ENCODE measurements at places on chromosomes 5 and 9.

DNA sequence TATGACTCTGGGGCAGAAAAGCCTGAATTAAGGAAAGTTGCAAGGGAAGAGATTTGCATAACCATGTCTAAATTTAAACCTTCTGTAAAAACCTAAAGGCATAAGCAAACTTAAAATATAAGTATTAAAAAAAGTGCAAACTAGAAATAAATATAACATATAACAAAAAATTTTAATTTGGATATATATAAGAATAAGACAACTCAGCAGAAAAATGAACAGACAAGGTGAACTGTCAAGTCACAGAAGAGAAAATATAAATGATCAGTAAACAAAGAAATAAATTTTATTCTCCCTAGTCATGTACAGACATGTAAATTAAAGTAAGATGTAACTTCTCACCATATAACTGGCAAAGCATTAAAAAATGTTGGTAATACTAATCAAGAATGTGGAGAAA, 37.0 kb downstream of the C5orf22 start:
- DNase-seq: no peak

- peak; percentile 93 for DNase-seq
These were observed 26.4 kb upstream of the NSMF start for GRCh38 chr9:137485343-137486140.

DNA sequence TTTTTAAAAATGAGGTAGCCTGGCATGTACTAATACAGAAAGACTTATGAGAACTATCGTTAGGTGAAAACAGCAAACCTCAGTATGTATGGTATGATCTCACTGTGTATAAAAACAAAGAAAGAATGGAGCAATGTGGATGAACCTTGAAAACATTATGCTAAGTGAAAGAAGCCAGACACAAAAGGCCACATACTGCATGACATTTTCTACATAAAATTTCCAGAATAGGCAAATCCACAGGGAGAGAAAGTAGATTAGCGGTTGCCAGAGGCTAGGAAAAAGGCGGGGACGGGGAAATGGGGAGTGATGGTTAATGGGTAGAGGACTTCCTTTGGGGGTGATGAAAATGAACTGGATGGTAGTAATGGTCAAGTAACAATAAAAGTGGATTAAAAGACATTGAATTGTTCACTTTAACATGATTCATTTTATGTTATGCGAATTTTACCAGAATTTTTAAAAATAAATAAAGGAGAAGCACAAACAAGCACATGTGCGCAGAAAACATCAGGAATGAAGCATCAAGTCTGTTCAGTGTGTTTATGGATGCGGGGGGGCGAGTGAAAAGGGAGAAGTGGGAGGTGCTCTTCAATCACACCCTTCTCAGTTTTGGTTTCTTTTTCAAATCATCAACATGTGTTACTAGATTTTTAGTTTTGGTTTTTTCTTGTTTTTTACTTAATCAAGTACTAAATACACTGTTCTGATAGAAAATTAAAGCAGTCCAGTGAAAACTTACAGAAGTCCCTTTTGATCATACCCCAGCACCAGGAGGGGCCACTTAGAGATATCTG, 16.3 kb downstream of the ROR2 start:
- DNase-seq: no peak

GRCh38 chr9:18605766-18606180, 131.8 kb downstream of the ADAMTSL1 start:
- no peak for DNase-seq

GRCh38 chr5:10923310-10923709, 162.3 kb upstream of the DAP start:
- DNase-seq: no peak

GRCh38 chr5:174726916-174727793, 2.8 kb downstream of the MSX2 start:
- no peak for DNase-seq

DNA sequence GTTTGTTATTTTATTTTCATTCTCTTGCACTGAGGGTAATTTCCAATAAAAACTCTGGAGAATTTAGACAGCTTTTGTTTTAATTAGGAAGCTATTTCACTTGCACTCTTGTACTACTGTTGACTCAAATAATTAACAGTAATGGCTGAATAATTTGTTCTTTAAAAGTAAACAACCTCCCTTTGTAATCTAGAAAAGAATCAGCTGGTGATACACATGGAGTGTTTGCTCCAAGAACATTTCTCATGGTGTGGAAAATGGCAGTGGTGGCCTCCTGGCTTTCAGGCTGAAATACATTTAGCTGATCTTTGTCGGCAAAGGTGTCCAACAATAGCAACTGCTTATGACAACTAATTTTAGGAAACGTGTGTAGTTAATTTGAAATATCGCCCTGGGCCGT, 129.4 kb downstream of the C9orf152 start:
- peak; percentile 51 for DNase-seq

DNA sequence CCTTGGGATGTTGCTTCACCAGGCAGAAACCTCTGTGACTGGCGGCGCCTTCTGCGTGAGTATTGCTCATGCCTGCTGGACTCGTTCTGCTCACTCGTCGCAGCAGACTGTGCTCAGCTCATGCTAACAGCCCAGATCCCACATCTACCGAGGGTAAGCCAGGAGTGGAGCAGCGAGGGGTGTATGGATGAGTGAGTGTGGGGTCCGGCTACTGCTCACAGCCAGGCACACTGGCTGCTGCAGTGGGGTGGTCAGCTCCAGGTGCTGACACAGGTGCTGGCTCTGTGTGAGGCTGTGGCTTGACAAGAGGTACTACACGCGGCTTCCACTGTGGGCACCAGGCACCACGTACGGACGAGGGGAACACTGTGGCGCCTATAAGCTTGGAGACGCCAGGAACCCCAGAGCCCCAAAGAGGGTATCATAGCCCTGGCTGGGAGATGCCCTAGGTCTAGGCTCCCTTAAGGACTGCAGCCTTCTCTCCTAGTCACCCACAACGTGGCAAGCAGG, 47.7 kb upstream of the CDH12 start:
- no peak for DNase-seq

DNA sequence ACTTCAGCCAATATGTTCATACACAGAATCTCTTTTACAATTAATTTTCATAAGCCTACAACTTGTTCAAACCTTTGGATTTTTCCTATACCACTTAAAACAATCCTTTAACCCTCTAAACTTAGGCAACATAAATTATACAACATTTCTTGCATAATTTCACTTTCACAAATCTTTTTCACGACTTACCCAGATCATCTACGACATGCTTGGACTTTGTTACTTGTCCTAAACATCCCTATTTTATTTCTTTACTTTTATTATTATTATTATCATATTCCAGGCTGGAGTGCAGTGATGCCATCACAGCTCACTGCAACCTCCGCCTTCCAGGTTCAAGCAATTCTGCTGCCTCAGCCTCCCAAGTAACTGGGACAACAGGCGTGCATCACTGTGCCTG, 68.0 kb downstream of the CACNA1B start:
- no peak for DNase-seq

- no peak for DNase-seq
These were observed 43.0 kb downstream of the FSTL4 start for GRCh38 chr5:133569347-133569746.

DNA sequence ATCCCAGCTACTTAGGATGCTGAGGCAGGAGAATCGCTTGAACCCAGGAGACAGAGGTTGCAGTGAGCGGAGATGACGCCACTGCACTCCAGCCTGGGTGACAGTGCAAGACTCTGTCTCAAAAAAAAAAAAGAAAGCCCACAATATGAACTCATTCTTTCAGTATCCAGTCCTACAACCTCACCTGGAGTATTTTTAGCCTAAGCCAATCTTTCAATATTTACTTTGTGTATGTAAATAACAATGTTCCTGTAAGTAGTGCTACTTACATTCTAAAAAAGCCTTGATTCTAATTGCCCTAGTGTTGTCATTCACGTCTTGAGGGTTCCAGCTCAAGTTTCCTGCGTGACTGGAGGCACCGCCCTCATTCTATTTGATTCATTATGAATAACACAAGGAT, 62.0 kb downstream of the BHMT start:
- peak; percentile 71 for DNase-seq

DNA sequence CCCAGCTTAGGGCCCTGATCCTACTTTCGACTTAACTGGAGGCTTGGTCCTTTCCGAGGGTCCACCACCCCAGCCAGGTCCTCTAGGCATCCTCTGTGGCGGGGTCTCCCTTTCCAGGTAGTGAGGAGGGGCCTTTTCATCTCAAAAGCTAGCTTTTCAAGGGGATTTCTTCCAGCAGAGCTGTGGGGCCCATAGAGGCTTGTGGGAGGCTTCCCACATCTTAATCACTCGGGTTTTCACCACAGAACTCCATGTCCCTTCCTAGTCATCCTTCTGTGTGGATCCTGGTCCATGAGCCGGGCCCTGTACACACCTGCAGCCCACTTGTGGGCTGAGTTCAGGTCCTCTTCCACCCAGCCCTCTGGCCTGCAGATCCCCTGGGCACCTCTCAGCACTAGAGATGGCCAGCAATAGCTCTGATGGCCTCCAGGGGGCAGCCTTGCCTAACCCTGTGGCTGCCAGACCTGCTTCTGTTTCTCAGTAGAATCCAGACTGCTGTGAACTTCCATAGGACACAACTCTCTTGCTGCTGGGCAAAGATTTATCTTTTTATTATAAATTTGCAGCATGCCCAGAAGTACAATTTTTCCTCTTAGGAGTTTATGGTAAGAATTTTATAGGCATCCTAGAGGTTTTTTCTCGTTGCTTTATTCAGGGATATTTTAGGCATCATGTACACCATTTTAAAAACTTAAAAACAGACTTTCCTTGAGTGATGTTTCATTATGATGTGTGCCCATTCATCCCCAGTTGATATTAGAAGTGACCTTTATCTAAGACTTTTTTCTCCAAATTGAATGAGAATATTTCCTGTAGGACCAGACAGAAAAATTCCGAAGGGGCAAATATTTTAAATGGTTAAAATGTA, 208.9 kb downstream of the TRIO start:
- peak; percentile 89 for DNase-seq

DNA sequence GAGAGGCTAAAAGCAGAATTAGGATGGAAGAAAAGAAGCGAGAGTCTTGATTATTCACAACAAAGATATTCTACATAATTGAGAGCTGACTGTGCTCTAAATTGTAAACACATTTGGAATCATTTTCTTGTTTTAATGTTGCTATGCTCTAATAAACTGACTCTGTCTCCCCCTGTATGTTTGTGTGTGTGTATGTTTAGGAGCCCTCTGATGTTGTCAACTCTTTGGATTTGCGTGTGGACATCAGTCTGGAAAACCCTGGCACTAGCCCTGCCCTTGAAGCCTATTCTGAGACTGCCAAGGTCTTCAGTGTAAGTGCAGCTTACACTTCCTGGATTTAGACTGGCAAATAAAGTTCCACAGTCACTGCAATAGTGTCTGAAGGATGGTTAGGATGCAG, 37.8 kb downstream of the MOCS2 start:
- no peak for DNase-seq

DNA sequence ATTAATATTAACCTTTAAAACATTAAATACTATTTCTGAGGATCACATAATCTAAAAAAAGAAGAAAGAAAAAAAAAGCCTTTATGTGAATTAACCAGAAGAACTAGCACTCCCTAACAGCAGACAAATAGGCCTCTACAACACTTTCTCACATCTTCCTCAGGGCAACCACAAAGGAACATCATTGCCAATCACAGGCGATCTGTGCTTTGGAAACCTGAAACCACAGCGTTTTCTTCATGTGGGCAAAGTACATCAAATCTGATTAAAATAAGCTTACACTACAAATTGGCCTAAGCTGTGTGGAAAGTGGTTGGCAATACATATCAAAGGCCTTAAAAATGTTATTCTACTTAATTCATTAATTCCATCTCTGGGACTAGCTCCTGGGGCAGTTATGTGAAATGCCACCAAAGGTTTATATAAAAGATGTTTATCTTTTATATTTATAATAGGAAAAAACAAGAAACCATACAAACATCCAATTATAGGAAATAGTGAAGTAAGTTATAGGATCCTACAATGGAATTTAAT, 184.8 kb upstream of the TBCA start:
- DNase-seq: peak; percentile 1

- no peak for DNase-seq
These were observed 13.1 kb upstream of the SPINK13 start for GRCh38 chr5:148255456-148255855.

DNA sequence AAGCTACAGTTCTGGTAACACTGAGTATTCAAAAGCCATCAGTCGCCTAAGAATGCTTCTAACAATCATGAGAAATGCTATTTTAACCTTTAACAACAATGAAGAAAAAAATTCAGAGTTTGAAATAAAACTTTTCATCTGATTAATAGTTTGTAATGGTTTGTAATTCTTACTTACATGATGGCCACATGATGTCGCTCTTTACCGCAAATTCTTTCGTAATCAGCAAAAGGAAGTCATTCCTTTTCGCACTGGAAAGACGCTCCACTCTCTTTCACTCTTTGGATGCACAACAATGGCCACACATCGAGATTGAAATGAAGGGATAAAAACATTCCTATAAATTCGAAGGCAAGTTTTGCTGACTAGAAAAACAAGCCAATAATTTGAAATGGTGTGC, at the start of gene PCDHA7:
Gene PCDHA7, plus strand, starts transcription at position 277 of the 400 bp plus-strand sequence. Its CDS starts 115 bp downstream, at position 392.
- peak; percentile 23 for DNase-seq

GRCh38 chr9:33264003-33264472, 470 bp downstream of the BAG1 start:
- no peak for DNase-seq

DNA sequence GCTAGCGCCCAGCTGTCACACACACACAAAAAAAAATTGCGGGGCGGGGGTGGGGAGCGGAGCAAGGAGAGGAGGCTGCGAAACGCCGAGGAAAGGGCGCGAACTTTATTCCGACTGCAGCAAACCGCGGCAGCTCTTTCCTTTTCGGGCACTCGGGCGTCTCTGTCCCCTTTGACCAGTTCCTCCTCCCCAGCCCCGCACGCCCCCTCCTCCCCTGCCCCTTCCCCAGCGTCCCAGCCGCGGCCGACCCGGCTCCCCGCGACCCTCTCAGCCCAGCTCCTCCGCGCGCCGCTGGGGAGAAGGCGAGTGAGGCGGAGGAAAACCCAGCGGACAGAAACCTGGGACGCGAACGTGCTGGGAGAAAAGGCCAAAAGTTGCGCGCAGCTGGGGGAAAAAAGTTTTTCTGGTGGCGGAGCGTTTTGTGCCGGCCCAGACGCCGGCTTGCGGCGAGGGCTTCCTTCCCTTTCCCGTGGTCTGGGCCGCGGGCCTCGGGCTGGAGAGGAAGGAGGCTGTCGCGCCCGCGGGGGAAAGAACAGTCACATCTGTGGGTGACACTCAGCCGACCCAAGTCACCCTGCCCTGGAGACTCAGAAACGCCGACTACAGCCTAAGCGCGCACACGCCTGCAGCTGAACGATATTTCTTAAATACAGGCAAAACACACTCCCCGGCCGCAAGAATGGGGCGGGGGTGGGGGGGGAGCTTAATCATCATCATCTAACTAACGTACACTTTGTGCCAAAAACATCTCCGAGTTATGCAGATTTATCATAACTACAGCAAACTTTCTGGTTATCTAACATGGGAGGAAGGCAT, 1.1 kb upstream of the BNC2 start:
- DNase-seq: no peak

GRCh38 chr9:124284237-124284831, 26.6 kb downstream of the NEK6 start:
- no peak for DNase-seq

Measured in NCI-H510A treated with DMSO at 0.1 percent for 48 hours (cell line).